Transverse colon (tissue), 4 donors: ENCODE measurements at places on chromosomes 1 and 21.

DNA sequence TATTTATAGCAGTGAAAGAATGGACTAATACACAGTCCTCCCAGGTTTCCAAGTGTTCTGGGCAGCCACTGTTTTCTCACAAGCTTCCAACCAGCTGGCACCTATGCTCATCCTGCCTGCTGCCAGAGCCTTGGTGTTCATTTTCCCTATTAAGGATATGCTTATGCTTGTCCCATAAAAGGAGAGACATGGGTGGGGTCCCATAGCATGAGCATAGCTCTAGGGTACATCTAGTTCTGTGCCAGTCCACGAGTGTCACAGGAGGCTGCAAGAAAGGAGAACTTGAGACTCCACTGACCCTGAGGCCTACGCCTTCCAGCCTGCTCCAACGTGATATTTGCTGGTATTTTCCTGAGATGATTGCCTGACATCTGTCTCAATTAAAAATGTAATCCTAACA lies 192.4 kb upstream of the PTGFR start:
- no peak for DNase-seq

DNA sequence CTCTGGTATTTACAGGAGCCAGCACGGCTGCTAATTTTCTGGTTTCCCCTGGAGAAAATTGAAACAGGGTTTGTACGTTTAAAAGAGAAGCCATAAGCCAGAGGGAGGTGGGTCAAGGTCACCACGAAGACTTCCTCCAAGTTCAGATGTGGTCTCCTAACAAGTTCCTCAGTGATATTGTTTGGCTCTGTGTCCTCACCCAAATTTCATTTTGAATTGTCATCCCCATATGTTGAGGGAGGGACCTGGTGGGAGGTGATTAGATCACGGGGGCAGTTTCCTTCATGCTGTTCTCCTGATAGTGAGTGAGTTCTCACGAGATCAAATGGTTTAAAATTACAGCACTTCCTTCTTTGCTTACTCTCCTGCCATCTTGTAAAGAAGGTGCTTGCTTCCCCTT lies 295.4 kb upstream of the DAB1 start:
- DNase-seq, result no peak

DNA sequence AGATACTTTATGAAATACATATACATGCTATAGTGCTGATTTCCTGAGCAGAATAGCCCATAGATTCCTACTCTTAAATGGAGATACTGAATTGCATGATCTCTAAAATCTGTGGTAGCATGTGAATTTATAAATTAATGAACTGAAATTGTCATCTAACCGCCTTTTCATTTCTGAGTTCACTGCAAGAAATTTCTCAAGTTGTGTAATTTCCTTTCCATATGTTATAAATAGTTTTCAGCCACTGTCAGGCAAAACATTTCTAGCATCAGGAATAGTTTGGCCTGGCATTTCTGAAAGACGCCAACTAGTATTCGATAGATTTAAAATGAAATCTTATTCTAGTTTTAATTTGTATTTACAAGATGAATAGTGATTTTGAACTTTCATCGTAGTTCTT lies 310.1 kb downstream of the USH2A start:
- DNase-seq, result no peak

DNA sequence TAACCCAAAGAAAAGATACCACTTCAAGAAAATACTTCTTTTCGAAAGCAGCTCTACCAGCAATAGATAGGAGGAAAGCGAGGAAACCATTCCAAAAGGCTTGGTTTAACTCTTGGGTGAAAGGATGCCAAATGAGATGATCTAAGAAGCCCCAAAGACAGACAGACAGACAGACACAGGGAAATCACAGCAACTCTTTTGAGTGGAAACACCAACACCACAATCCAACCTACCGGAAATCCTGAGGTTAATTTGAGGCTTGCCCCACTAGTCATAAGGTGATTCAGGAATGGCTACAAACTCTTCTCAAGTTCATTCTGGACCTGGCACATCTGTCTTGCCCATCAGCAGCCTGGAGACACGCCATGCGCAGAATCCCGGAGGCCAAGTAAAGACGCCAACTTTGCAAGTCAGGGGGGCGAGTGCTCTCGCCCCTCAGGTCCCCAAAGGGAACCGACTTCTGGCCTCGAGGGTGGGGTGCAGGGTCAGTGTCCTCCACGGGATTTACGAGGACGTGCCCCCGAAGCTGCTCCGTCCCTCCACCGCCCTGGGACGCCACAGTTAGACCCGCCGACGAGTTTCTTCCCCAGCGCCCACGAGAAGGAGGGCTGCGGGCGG lies 778 bp downstream of the EVI5 start:
- DNase-seq, result peak; percentile 30

GRCh38 chr1:240496941-240497340 lies 115.0 kb downstream of the GREM2 start:
- no peak for DNase-seq
